ENCODE measurements at places on chromosomes 11 and 22.

DNA sequence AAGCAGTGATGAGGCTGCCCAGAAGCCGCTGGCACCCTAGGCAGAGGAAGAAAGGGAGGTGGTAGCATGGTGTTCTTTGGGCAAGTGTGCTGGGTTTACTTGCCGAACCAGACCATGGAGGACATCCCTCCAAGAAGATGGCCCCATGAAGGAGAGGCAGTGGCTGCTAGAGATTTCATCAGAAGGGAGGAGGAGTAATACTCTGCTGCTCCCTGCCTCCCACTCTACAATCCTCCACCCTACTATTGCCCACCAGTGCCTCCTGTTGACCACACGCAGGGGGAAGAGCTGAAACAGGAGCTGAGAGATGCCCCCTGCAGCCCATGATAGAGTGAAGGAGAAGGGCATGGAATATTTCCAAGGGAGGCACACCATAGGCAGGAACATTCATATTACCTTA is 51.0 kb upstream of the PRSS23 start:
- no peak for DNase-seq

DNA sequence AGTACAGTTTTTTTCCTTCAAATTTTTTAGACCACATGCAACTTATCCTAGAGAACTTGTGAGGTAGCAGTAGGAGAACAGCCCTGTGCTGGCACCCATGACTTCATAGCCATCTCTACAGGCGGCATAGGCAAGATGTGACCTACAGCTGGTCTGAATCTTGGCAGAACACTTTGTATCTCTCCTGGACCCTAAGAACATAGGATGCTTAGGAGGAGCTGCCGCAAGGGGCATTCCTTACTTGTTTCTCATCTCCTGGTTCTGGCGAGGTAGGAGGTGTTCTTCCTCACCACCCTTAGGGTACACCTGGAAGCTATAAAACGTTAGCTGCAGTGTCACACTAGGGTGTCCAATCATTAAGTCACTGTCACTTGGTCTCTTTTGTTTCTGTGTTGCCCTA is 16.4 kb downstream of the CWC15 start:
- DNase-seq: no peak

- DNase-seq: no peak
Measured at GRCh38 chr11:69524291-69524882, 42.9 kb downstream of the LINC01488 start.

- DNase-seq: no peak
Measured at GRCh38 chr11:125360066-125360465, 136.0 kb downstream of the FEZ1 start.

DNA sequence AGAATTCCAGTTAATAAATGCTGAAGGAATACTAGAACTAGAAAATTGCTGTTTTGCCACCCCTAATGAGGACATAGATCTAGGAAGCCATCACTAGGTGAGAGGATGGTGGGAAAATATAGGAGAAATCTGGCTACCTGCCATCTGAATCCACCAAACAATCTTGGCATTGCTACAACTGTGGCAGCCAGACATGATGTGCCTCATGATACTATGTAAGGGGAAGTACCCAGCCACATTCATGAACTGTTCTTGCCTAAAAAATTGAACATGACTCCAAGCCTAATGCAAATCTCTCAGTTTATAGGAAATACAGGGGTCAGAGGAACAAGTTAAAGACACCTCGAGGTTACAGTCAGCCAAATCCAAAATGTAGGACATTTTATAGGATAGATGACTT is 72.8 kb downstream of the SFI1 start:
- no peak for DNase-seq

DNA sequence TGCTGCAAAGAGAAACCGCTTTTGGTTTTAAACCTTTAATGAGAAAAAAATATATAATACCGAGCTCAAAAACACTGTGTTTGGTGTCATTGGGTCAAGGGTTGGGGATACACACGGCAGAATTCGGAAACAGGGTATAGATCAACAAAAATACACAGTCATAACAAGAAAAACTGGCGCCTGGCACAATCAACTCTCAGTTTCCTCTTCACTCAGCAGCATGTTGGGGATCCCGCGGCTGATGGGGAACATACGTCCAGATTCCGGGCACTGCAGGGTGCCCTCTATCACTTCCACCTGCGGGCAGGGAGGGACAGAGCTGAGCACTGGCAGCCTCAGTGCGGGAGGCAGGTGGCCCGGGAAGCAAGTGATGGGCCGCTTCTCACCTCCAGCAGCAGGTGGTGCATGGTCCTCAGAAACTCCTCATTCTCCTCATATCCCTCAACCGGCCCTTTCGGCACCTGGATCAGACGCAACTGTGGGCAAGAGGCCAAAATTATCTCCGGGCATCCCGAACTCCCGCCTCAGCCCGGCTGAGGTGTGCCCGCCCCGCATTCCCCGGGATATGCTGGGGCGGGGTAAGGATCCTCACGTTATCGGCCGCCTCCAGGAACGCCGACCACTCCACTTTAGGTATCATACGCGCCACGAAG is 561 bp downstream of the TRMT112 start:
- DNase-seq: peak; percentile 39

GRCh38 chr11:44964526-44965209 is 14.0 kb upstream of the TP53I11 start:
- no peak for DNase-seq

DNA sequence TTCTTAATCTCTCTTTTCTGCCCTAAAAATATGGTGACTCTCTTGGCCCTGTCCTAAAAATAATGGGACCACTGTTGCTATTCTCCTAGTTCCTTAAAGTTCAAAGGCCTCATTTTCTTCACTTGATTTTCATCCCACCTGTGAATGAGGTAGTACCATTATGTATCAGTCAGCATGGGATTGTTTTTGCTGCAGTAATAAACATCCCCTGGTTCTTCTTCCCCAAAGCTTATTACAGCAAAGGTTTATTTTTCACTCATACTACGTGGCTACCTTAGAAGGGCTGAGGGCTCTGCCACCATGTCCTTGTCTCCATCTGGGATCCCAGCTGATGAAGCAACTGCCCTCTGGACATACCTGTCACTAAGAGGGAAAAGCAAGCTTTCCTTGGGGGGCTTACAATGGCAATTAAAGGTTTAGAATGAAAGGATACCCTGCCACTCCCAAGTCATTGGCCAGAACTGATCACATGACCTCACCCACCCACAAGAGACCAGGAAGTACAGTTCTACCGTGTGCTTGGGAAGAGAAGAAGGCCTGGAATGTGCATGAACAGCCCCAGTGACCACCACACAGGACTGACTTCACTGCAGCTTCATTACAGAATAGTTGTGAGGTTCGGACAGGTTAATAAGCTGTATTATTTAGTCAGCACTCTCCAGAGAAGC is 7.8 kb downstream of the TTC38 start:
- DNase-seq: no peak

GRCh38 chr11:114082415-114082748 is 22.9 kb downstream of the ZBTB16 start:
- DNase-seq: no peak

- no peak for DNase-seq
Measured at GRCh38 chr22:49763138-49763537, 64.5 kb downstream of the BRD1 start.

- DNase-seq: no peak
Measured at GRCh38 chr11:108881131-108881530, 216.3 kb downstream of the DDX10 start.

GRCh38 chr11:87970762-87971161 is 204.5 kb downstream of the RAB38 start:
- no peak for DNase-seq

DNA sequence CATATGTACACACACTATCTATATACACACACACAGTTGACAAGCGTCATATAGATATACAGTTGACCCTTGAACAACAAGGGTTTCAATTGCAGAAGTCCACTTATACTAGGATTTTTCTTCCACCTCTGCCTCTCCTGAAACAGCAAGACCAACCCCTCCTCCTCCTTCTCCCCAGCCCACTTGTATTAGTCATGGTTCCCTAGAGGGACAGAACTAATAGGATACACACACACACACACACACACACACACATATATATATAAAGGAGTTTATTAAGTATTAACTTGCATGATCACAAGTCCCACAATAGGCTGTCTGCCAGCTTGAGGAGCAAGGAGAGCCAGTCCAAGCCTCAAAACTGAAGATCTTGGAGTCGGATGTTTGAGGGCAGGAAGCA is 92.9 kb downstream of the DHCR7 start:
- no peak for DNase-seq

GRCh38 chr22:32995335-32995734 is 62.8 kb downstream of the SYN3 start:
- DNase-seq: no peak

DNA sequence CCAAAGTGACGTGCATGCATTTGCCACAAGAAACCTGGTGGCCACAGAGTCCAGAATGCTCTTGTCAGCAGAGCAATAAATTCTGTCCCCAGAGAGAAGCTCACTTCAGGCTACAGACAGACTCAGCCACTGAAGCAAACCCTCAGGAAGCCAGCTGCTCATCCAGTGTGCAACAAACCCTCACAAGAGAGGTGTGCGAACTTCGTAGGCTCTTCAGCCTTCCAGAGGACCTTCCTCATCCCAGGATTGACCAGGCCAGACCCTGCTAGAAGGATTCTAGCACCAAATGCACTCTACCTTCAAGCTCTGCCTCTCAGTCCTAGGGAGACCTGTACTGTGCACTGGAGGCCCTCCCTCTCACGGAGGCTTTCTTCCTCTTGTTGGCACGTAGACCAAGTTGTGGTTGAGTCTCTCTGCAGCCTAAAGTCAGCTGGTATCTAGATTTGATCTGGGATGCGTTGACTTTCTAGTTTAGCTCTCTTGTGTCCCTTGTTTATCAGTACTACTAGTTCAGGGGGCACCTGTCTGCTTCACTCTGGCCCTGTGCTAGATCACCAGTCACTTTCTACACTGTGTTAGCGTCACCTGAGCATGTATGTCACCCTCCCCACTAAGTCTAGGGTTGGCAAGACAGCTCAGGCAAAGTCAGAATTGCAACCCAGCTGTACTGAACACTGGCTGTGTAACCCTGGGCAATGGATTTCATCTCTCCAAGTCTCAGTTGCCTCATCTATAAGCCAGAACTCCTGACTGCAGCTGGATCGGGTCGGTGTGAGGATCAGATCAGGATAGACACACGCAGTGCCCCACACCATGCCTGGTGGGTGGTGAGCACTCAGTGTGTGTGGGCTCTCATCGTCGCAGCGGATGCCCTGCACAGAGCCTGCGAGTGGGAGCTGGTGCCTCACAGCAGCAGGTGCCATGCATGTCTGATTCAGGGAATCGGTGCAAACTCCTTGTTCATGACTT is 22.1 kb upstream of the TMPRSS13 start:
- no peak for DNase-seq

DNA sequence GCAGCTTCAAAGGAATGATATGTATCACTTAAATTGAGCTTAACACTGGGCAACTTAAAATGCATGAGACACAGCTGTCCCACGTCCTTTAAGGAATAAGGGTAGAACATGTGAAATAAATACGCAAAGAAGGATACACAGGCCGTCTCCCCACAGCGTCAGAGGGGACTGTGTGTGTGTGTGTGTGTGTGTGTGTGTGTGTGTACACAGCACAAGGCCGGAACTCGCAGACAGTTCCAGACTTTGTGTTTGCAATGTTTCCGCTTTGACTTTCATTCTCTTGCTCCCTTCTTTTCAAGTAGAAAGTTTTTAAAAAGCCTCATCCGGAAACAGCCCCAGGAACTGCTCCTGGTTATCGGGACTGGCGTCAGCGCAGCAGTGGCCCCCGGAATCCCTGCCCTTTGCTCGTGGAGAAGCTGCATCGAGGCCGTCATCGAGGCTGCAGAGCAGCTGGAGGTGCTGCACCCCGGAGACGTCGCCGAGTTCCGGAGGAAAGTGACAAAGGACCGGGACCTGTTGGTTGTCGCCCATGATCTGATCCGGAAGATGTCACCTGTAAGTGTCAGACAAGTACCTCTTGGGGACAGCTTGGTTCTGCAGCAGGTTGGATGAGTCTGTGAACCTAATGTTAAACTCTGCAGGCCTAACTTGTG is 13.3 kb downstream of the FAM118A start:
- no peak for DNase-seq

GRCh38 chr11:19176629-19177186 is 25.1 kb downstream of the CSRP3 start:
- no peak for DNase-seq

DNA sequence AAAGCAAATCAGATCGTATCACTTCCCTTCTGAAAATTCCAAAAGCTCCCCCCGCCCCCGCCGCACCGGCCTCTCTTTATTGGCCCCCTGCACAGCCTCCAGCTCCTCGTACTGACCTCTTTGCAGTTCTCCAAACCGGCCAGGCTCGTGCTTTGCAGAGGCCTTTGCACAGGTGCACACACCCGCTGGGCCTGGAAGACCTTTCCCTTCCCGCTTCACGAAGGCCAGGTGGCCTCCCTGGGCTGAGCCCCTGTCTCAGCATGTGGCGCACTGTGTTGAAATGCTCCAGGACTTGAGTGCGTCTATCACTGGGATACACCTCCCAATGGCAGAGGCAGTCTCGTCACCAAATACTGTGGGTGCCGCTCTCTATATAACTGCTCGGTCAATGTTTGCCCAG is 13.2 kb upstream of the ADA2 start:
- no peak for DNase-seq

- no peak for DNase-seq
Measured at GRCh38 chr22:33747029-33747428, 173.2 kb downstream of the LARGE1 start.

DNA sequence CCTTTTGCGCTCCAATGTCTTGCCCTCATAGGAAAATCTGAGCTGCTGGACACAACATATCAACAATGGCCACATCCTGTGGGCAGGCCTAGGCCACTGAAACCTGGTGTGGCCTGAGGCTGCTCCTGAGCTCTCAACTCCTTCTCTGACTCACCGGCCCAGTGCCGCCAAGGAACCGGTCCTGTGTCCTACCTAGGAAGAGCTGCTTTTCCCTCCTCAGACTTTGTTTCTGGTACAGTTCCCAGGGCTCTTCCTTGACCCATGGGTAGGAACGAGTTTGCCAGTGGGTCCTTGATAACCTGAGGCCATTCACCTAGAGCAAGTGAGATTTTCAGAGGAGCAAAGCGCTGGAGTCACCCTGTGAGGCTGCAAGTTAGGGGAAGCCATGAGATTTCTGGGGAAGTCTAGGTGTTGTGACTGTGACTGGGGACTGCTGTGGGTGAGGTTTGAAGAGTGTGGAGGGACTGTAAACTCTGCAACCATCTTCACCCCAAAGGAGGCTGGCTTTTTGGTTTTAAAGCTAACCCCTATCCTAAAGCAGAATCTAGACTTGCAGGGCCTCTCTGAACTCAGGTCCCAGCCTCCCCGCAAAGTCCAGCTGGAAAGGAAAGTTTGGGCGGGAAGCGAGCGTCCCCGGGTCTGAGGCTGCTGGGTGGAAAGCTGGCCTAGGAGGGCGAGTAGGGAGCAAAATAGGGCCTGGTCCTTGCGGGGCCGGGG is 12.0 kb upstream of the PAX6 start:
- no peak for DNase-seq

GRCh38 chr22:41350087-41350486 is 31.7 kb upstream of the TEF start:
- DNase-seq: no peak

- no peak for DNase-seq
Measured at GRCh38 chr11:70153133-70153727, 49.9 kb upstream of the FADD start.

GRCh38 chr22:35842954-35843353 is 125.3 kb downstream of the APOL5 start:
- no peak for DNase-seq

All from stimulated activated naive CD8-positive, alpha-beta T cell treated with anti-CD3 and anti-CD28 coated beads, Interleukin-15, Interleukin-2, amounts not matched to agents 100 U/mL and 50 U/mL, for 24 hours (primary cell).